ENCODE measurements at places on chromosomes 2 and 18.

GRCh38 chr18:21853016-21853415 is 112.4 kb downstream of the MIB1 start:
- no peak for DNase-seq

GRCh38 chr2:37871456-37872191 is 53.5 kb upstream of the RMDN2 start:
- DNase-seq, result no peak

DNA sequence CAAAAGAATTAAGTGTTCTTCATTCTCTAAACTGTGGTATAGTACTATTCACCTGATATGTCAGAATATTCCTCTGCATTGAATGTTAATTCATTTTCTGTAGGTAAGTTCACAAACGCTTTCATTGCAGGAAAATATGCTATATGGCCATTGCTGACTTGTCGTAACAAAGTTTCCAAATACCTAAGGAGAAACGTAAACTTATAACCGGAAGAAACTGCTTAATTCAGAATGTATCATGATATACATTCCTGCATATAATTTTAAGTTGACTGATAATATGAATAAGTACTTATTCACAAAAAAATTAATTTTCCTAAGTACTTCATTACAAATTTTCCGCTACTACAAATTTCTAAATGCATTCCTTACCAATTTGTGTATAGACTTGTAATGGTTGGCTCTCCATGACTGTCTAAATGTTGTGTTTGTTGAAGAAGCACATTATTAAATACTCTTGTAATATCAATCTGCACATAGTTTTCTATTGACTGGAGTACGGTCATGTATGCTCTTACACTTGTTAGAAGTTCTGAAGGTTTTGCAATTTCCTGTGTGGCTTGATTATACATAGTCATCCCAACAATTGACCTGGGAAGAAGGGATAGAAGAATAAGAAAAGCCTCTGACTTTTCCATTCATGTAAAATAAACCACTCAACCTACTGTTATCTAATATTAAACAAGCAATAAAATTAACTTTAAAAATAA is 85.4 kb downstream of the NCKAP1 start:
- DNase-seq, result no peak

GRCh38 chr2:13578547-13578946 is 861.8 kb downstream of the TRIB2 start:
- DNase-seq, result no peak

GRCh38 chr2:19098467-19099160 is 259.8 kb downstream of the OSR1 start:
- no peak for DNase-seq
